NK-92 treated with Interleukin-12 subunit alpha and Interleukin-12 subunit beta, amount 100 ng/mL, for 24 hours (cell line): ENCODE measurements at places on chromosomes 11 and 22.

- no peak for DNase-seq
Observed at GRCh38 chr22:19292458-19293230, 1.1 kb upstream of the CLTCL1 start.

GRCh38 chr11:12827929-12828812, 153.9 kb downstream of the TEAD1 start:
- DNase-seq, result no peak

DNA sequence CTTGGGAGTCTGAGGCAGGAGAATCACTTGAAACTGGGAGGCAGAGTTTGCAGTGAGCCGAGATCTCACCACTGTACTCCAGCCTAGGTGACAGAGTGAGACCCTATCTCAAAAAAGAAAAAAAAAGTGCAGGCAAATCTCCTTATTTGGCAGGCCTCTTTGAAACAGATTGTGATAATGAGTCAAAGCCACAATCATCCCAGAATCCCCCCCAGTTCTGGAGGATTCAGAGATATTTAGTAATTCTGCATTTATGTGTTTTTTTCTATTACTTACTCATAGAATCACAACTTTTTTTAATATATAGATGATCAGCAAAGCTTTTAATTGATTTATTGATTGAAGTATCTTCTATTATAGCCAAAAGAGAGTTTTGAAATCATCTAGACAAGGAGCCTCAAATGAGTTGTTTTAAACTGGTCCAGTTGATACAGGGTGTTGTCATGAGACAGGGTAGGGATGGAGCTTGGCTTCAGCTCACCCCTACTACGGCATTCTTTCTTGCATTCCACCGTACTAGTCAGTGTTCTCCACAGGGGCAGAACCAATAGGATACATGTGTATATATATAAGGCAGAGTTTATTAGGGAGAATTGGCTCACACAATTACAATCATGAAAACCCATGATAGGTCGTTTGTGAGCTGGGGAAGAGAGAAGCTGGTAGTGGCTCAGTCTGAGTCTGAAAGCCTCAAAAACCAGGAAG, 39.3 kb upstream of the SORL1 start:
- DNase-seq, result no peak

DNA sequence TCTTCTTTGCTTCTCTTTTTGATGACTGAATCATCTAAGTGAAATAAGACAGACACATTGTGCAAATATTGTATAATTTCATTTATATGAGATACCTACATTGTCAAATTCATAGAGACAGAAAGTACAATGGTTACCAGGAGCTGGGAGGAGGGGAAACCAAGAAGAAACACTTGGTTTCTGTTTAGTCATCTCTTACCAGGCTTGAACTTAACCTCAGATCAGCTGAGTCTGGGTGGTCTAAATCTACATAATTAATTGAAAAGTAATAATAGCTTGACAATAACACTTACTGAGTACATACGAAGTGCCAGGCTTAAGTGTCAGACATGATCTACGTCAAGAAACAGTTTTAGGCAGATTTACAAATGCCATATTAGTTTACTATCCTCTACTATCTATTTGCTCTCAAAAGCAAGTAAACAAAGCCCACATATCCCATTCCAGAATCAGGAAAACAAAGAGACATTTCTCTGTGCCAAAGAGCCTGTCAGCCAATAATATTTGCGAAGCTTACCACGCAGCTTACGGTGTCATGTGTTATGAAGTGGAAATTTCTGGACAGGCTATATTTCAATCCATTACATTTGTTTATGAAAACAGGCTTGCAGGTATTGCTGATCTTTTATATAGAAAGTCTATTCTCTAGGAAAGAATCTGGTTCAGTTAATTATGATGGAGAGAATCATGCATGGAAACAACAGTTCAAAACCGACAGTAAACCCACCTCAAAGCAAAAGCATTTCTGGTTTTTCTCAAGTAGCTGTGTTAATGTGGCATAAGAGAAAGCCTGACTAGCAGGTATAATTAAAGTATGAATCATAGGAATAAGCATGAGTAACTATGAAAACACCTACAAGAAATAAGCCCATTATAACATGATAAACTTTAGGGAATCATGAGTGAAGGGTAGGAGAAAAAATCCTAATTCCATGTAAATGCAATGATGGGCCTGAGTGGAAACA, 2.7 kb upstream of the ARHGAP42 start:
- DNase-seq, result no peak

- no peak for DNase-seq
Observed at GRCh38 chr11:89736566-89736965, 26.5 kb downstream of the TRIM77 start.

- DNase-seq, result no peak
Observed at GRCh38 chr11:46601129-46601528, 7.3 kb upstream of the AMBRA1 start.

- DNase-seq, result no peak
Observed at GRCh38 chr11:44740967-44741366, 14.2 kb downstream of the TSPAN18 start.

DNA sequence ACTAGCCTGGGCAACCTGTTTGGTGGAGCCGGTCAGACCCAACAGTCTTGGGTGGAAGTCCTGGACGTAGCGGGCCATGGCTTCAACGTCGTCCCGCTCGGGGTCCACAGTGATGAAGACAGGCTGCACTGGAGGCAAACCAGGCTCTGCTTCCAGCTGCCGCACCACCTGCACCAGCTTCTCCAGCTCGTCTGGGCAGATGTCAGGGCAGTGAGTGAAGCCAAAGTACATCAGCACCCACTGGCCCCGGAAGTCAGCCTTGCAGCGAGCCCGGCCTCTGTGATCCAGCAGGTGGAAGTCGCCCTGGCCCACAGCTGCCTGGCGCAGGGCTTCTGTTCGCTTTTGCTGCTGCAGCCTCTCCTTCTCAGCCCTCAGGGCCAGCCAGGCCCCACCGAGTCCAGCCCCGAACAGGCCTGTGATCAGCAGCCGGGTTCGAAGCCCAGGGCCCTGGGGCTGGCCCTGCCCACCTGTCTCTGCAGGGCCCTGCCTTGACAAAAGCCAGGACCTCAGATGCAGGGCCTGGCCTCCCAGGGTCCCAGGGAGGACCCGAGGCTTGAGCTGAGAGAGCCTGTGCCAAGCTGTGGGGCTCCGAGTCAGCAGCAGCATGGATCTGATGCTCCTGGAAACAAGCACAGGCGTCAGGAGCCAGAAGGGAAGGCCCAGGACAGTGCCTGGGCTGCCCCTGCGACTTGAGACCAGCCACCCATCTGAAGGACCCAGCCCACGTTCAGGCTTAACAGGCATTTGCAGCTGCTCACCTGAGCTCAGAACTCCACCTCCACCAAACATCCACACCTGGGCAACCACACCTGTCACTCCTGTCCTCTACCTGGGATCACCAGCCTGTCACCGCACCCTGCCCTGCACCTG, 1.4 kb downstream of the SCO2 start:
- DNase-seq, result no peak

DNA sequence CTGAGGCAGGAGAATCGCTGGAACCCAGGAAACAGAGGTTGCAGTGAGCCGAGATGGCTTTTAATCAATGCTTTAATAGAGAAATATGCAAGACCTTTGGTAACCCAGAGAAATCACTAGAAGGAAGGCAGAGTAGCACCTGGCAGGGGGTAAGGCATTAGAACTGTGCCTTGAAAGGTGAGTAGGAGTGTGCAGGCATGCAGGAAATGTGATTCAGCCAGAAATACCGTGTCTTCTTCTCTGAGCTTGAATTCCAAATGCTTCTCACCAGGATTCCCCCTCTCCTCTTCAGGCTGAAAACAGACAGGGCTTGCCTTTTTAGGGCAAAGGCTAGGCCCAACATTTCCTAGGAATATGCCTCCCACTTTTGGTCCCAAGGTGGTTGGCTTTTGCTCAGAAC, 51.0 kb downstream of the OR4D9 start:
- DNase-seq, result no peak

DNA sequence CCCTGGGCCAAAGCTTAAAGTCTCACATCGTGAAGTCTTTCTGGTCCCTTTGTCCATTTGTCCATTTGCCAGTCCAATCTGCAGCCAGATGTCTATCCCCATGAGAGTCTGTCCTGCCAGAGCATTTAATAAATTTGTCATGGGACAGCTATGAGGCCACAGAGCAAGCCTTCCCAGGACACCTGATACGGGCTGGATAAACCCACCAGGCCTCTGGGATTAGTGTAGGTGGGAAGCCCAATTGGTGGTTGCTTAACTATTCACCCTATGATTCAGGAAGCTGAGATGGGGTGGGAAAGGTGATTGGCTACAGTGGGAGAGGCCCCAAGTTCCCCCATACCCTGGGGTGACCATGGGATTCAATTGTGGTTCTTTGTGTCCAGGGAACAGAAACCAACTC, 39.9 kb downstream of the MYEOV start:
- no peak for DNase-seq

- DNase-seq, result no peak
Observed at GRCh38 chr11:2570841-2571597, 126.2 kb downstream of the KCNQ1 start.

GRCh38 chr11:47216121-47216798, 1.5 kb downstream of the DDB2 start:
- no peak for DNase-seq

DNA sequence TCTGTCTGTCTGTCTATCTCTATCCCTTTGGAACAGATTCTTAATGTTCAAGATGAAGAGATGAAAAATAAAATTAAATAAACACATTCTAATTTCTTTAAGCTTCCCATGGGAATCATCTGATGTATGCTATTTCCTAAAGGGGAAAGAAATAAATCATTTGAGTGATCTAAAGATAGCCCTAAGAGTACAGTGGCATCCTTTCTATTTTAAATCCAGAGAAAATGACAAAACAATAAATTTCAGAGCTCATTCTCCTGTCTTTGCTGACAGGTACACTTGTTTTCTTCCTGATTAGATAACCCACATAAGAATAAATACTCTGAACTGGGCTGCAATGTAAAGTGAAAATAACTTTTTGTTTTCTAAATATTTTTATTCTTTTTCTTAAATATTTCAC, 550.4 kb downstream of the JRKL start:
- DNase-seq, result no peak
